SJSA1 (cell line): ENCODE measurements at places on chromosomes 5 and 9. TPM values are rescaled to one million over a fixed set of nuclear protein-coding genes. Genes with fewer than 3 reads are reported as not detected.

SMIM27 gene
- 0.16 and 2.0 TPM in 2 replicates for total RNA-seq

SURF6 gene
- 15.5 and 29.0 TPM in 2 replicates for total RNA-seq

WHRN gene
- 0.50 and 1.4 TPM in 2 replicates for total RNA-seq

S1PR3 gene
- 12.5 and 25.8 TPM in 2 replicates for total RNA-seq

GRCh38 chr5:51034222-51034901 is 348.9 kb upstream of the ISL1 start:
- no peak for DNase-seq
- no peaks in the 10 kb centered on the region for H3K27me3 ChIP-seq

DNA sequence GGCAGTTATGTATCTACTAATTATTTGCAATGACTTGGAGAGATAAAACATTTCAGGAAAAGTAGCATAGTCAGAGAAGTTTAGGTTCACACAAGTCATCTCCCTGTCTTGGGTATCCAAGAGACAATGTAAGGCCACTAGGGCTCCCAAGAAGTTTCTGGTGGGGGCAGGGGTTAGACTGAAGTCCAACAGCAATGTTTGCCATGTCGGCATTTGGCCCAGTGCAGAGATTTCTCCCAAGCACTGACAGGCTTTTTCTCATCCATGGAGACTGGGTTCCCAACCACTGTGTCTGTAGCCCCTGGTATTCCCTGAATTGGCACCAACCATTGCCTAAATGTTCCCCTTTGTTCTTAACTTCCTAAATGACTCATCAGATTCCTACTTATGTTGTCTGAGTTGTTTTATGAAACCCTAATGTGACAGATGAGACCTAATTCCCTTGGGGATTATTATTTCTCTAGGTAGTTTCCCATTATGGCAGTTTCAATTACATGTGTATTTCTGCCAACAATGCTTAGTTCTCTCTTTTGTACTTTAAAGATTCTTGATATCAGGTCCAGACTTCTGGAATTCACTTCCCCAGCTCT is 103.6 kb upstream of the EGFLAM start:
- no peaks in the 10 kb centered on the region for H3K36me3 ChIP-seq
- no peaks in the 10 kb centered on the region for H3K27me3 ChIP-seq
- no peak overlapping the region for H3K27ac ChIP-seq
- DNase-seq: peak; percentile 28
- H3K4me3 ChIP-seq: no peak overlapping the region
- H3K4me1 ChIP-seq: peaks cover 8% of the 10 kb centered on the region

GRCh38 chr5:169980418-169981053 is at the start of gene INSYN2B:
INSYN2B (minus strand) TSS chr5:169980495; CDS start chr5:169883898, 96,597 bp downstream.
- peaks cover 46% of the 10 kb centered on the region for H3K4me1 ChIP-seq
- no peaks in the 10 kb centered on the region for H3K36me3 ChIP-seq
- peak; percentile 89 for DNase-seq

DNA sequence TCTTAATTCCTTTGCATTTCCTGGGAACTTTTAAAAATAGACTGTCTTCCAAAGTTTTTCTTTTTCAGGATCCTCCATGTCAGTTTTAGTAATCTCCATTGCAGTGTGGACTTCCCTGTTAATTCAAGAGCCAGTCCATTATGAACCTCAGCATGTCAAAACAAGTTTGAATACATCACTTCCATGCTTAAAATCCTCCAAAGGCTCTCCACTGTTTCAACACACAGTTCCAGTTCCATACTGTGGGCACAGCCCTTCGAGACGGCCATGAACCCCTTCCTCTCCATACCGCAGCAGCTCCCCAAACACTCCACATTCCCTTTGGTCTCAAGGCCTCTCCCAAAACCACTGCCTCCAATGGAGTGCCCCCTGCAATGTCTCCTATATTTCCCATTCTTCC is 19.5 kb downstream of the LIFR start:
- H3K27ac ChIP-seq: no peak overlapping the region
- H3K4me1 ChIP-seq: peaks cover 5% of the 10 kb centered on the region
- no peak for DNase-seq
- no peak overlapping the region for H3K4me3 ChIP-seq
- H3K36me3 ChIP-seq: no peaks in the 10 kb centered on the region

GRCh38 chr5:40440746-40441145 is 239.0 kb upstream of the PTGER4 start:
- H3K36me3 ChIP-seq: no peaks in the 10 kb centered on the region
- no peaks in the 10 kb centered on the region for H3K27me3 ChIP-seq
- peaks cover 7% of the 10 kb centered on the region for H3K4me1 ChIP-seq
- no peak for DNase-seq
- H3K27ac ChIP-seq: no peak overlapping the region
- H3K4me3 ChIP-seq: no peak overlapping the region

GRCh38 chr5:11504065-11504885 is 400.0 kb downstream of the CTNND2 start:
- H3K4me1 ChIP-seq: no peaks in the 10 kb centered on the region
- no peak overlapping the region for H3K27ac ChIP-seq
- no peaks in the 10 kb centered on the region for H3K36me3 ChIP-seq
- no peak overlapping the region for H3K4me3 ChIP-seq
- H3K27me3 ChIP-seq: 0 out of 2 replicates have a peak, but pooled peaks cover 2% of the 10 kb centered on the region

- peak; percentile 91 for DNase-seq
- peak overlapping the region; percentile 26 for H3K27ac ChIP-seq
Measured at GRCh38 chr5:158382473-158382872, 523.5 kb upstream of the CLINT1 start.

- no peaks in the 10 kb centered on the region for H3K27me3 ChIP-seq
- H3K36me3 ChIP-seq: peaks cover 64% of the 10 kb centered on the region
- no peak overlapping the region for H3K27ac ChIP-seq
Measured at GRCh38 chr5:6722015-6722414, 8.8 kb downstream of the TENT4A start.
